Natural killer cell treated with Interleukin-12 subunit alpha and Interleukin-12 subunit beta and Interleukin-15 and Interleukin-18, amount 100 ng/mL, for 72 hours (primary cell): ENCODE measurements at places on chromosomes 7 and 10. TPM values are rescaled to one million over a fixed set of nuclear protein-coding genes. Genes with fewer than 3 reads are reported as not detected.
A peak's percentile ranks its signal among the peaks of the same experiment; 100 is the strongest.

GRCh38 chr7:107345898-107346297 is 124.0 kb upstream of the GPR22 start:
- DNase-seq, result no peak

DNA sequence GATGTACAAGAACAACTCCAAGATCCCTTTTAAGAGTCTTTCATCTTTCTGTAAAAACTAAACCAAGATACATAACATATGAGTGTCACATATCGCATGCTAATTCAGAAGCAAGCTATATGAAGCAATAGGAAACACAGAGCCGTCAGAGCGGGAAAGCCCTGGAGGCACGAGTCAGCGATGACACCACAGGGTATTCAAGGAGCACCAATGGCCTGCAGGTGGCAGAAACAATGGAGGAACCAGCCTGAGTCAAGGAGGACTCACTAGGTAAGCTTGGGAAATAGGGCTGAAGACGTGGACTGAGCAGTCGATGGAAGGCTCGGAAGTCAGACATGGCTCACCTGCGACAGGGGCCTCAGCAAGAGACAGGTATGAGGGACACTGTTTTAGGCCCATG is 214.4 kb downstream of the FAM107B start:
- peak; percentile 90 for DNase-seq

DNA sequence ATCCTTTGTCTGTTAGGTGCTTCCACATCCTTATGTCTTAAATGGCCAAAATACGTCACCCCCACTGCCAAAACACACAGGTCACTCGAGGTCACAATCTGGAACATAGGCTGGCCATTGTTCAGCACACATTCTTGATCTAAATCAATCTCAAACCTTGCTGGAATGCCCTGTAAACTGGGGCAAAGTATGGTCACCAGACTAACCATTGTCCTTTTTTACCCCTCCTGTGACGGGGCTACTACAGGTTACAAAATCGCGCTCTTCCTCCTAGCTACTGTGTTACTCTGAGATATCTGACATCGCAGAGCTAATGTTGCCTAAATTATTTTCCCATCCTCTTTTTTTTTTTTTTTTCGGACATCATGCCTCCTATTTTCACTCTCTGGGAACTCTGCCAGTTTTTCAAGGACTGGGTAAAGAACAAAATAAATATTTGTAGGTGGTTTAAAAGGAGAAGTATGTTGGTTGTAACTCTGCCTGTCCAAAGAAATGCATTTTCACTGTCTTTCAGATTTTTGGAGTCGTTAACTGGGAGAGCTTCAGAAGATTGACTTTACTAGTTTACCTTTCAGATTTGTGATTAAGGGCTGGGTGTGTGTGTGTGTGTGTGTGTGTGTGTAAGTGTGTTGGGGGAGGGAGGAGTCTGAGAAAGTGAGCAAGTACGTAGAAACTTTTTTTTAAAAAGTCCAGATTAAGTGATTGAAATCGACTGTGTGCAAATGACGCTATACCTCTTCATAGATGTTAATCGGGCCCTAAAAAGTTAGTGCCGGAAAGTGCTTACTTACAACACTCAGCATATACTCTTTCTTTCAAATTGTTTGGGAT is 942 bp upstream of the KIAA1217 start:
- DNase-seq, result no peak

- no peak for DNase-seq
Measured at GRCh38 chr7:101588131-101588935, 40.8 kb downstream of the MYL10 start.

DNA sequence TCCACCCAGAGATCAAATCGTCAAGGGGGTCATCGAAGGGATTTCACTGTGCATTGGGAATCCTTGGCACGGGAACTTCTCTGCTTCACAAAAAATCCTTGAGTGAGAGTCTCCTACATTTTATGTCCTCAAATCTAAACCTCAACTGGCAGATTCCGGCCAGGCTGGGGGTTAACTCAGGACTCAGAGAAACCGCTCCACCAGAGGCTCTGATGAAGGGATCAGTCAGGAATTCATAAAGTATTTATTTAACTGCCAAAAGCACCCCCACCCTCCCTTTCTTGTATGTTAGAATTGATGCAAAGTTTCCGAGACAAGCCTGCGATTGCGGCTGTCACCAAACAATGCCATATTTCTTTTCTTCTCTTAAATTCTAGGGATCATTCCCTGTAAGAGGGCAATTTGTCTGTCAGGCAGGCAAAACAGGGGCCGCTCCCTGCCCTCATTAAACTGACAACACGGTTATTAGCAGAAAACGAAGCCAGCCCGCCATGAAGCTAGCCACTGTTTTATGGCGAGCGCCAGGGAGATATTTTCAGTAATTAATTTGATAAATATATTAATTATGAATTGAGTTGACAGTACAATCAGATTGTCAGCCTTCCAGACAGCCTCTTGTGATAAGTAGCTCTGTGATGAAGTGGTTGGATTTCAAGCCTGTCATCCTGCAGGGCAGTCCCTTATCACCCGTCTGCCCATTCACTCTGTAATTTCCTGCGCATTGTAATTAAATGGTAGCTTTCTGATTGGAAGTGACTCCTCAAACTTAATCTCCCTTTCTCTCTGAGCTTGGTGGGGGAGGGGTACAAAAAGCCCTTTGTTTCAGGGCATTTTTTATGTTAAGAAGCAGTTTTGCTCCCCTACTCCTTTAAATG is 153.0 kb upstream of the GPR26 start:
- DNase-seq, result no peak

DNA sequence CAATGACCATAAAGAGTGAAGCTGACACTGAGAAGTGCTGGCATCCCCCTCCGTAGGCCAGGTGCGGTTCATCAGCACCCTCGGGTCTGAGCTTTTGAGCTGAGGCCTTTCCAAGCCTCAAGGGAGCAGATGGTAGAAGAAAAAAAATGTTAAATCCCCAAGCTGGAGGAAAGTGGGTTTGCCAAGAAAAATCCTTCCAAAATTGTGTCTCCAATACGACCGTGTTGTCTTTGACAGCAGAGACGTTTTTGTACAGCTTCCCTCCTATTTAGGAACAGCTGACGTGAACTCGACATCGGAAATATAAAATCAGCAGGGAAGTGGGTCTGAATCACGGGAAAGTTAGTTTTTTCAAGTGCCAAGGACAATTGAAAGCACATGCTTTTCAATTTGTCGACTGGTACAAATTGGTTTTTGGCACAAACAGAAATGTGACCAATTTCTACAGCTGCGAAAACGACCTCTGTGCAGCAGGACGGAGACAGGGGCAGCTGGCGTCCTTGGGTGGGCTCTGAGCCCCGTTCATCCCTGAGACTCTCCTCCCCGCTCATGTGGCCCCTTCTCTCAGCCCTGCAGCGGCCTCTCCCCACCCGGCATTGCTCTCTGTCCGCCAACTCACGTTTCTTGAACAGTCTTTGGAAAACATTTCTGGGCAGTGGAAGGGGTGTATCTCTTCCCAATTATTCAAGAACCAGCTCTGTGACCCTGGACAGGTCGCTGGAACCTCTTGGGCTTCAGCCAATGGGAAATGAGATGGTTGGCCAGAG is 89.9 kb downstream of the PAXIP1 start:
- DNase-seq, result no peak

- no peak for DNase-seq
Measured at GRCh38 chr10:56116684-56117083, 244.4 kb downstream of the ZWINT start.

DNA sequence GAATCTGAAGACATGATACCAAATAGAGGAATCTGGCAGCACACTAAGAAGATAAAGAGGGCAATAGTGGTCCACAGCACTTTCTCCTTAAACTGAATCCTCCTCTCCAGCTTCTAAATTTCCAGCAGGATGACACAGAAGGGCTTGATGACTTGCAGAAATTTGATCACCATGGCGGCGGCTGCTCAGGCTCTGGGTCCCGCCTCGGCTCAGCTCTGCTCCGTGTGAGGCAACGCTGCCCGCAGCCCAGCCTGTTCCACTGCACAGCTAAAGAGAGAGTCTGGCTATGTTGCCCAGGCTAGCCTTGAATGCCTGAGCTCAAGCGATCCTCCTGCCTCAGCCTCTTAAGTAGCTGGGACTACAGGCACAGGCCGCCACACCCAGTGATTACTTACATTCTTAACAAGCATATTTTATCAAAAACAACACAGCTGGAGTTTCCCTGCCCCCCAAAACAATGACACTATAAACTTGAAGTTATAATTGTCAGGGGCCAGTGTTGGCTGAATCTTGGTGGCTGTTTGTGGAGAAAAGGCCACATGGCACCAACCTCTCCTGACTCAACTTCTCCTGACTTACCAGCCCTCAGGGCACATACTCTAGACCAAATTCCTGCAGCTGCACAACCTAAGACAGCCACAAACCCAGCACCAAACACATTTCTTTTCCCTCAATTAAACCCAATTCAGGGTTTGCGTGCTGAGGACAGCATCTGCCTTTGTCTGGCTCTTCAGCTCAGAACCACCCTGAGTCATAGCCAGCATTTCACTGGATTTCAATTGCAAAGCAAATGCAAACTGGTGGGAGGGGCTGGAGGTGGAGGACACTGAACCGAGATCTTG is 11.6 kb upstream of the TNPO3 start:
- DNase-seq, result no peak

DNA sequence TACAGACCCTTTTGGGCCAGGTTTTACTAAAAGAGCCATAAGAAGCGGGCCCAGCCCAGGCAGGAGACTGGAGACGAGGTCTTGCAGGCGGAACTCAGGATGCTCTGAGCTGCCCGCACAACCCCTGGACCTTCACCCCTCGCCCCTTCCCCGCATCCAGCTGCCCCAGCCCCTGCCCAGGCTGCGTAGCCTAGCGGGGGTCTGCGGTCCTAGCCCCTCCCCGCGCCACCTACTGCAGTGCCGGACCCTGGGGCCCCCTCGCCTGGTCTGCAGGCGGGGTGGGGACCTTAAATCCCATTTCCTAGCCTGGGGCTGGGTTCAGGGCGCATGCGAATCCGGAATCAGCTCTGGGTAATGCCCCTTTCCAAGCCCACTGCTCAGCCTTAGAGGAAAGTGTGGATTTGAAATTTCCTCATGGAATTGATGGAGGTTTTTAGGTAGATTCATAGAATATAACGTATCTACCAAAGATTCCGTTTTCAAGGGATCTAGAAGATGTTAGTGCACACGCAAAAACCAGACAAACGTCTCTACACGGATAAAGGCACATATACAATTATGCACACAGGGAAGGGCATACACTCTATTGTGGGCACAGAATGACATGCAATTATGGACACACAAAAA is 546 bp upstream of the HOXA3 start:
- DNase-seq, result peak; percentile 58

DNA sequence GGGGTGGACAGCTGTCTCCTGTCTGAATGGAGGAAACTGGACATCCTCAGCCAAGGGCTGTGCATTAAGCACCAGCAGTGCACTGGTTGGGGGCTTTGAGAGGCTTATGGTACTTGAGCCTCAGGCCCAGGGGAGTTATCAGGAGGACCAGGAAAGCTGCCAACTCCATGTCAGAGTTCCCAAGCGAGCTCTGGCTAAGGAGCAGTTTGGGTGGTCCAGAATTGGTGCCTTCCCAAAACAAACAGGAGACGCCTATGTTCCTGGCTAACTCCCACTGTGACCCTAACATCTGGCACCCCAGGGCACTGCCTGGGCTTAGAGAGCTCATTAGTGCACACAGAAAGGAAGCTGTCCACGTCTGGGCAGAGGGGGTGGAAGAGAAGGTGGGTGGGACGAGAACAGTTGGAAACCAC is 408.6 kb upstream of the NPVF start:
- no peak for DNase-seq

DNA sequence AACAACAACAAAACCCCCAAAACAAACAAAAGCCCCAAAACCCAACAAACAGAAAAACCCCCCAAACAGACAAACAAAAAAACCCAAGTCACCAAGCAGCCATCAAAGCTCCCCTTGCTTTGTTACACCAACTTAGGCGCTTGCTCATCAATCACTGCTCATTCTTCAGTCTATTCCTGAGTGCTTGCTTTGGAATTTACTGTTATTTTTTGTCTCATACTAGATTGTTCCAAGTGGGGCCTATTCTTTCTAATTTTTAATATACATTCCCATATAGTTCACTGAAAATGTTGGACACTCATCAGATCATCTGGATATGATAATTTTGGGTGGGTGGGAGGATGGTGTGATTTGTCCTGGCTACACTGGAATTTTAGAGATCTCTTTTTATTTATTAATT is 126.0 kb upstream of the JCAD start:
- DNase-seq, result no peak

DNA sequence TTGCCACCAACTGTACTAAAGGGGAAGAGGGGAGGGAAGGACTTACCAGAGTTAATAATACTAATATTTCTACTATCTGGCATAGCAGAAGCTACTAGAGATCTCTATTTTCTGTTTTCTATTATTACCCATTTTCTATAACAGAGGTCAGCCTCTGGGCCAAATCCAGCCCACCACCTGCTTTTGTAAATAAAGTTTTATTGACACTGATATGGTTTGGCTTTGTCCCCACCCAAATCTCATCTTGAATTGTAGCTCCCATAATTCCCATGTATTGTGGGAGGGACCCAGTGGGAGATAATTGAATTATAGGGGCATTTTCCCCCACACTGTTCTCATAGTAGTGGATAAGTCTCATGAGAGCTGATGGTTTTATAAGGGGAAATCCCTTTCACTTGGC is 45.9 kb upstream of the CUL1 start:
- DNase-seq, result no peak

GRCh38 chr10:31396376-31396775 is 77.4 kb downstream of the ZEB1 start:
- DNase-seq, result no peak

DNA sequence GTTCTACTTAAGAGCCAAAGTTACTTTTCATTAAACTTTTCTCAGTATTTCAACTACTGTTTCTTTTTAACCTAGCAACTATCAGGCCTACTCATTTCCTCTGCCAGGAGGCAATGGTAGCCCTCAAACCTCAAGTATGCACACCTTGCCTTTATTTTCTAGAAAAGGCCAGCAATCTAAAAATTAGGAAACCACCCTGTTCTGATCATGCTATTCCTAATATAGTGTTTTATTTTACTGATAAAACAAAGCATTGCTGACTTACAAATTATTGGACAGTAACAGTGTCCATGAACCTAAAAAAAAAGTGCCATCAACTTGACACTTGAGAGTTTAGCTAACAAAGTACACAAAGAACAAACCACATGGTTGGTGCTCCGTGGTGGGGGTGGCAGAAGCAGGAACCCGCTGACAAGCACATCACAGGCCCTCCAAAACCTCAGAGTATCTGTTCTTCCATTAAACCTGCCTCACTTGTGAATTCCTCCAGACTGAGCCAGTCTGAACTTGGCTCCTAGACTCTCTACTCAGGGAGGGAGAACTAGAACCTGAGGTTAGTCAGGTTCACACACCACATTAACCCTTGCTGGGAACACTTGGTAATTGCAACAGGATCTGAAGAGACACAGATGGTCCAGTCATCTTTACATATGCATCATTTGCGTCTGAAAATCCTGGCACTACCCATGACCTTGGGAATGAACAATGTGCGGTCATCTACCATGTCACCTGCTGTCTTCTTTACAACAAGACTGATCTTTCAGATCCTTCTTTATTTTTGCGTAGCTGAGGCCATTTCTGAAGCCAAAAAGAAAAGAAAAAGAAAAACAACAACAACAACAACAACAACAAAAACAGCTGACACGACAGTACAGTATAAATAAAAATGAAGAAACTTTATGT is 31.9 kb downstream of the PIP4K2A start:
- peak; percentile 72 for DNase-seq

GRCh38 chr10:53491774-53492173 is 719.2 kb upstream of the MBL2 start:
- DNase-seq, result no peak

The ODAD2 gene
- not detected for total RNA-seq

The TRIM50 gene
- total RNA-seq, result not detected
